ENCODE measurements at places on chromosomes 3 and 15.

DNA sequence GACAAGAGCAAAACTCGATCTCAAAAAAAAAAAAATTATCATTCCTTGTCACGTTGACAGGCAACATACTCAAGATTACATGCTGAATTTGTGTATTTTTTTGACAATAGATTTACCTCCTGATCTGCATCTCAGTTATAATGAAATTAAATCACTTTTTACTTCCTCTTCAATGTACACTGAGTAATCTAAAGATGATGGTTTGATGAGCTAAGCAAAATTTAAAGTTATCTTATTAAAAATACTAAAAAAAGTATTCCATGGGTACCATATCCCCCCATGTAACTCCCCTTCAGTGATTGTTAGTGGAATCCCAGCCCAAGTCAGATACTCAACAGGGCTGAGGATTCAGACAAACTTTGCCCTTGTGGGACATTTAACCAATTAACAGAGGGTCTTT lies 463.2 kb downstream of the OCA2 start:
- no peak for DNase-seq

DNA sequence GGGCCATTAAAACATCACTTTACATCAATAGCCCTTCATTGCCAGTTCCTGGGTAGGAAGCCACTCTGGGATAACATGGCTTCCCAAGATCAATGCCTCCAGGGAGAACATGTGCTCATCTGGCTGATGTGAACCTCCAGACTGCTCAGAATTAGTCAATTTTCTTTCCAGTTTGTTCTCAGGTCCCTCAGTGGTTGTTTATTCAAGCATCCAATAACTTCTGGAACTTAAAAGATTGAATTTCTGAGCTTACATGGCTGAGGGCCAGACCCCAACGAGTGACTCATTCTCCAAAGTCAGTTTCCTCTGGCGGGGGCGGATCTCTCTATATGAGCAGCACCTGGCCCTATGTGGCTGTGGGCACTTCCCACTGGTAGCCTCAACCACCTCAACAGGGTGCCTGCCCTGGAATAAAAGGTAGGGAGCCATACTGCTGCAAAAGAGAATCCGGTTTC lies 34.0 kb downstream of the LYZL4 start:
- DNase-seq = no peak

- DNase-seq = no peak
These were observed 33.0 kb downstream of the PTPRG start for GRCh38 chr3:61594144-61594963.

DNA sequence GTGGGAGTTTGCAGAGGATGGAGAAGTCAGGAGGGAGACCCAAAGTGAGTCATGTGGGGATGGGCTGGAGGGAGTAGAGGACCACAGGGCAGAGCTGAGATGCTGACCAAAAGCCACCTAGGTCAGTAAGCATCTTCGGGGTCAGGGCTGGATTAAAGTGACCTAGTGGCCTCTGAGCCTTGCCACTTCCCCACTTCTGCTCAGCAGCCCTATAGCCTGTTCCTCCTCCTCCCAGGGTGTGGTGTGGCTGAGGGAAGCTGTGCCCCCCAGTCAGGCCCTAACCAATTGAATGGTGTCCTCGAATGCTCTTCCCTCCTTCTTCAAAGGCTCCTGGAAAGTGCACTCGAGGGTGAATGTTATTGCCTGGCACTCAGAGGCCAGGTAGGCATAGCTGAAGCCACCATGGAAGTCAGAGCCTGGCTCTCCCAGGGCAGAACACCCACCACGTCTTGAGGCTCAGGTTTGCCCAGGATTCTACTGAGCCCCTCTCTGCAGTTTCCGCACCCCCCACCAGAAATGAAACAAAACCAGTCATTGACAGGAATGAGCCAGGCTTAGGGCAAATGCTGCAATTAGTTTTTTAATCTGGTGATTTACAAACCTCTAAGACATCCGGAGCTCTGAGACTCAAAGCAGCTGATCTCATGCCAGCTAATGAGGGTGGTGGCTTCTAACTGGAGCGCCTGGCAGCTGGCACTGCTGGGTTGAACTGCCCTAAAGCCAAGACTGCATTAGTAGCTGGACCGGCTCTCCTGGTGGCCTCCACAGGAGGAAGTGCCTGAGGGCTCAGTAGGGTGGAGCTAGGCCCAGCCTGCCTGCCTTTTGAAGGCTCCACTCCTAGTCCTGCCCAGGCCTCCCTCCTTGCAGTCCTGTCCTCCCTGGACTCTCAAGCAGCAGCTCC lies 26.0 kb upstream of the VIPR1 start:
- DNase-seq = no peak

GRCh38 chr3:129077222-129077621 lies 16.6 kb downstream of the GP9 start:
- DNase-seq = no peak

DNA sequence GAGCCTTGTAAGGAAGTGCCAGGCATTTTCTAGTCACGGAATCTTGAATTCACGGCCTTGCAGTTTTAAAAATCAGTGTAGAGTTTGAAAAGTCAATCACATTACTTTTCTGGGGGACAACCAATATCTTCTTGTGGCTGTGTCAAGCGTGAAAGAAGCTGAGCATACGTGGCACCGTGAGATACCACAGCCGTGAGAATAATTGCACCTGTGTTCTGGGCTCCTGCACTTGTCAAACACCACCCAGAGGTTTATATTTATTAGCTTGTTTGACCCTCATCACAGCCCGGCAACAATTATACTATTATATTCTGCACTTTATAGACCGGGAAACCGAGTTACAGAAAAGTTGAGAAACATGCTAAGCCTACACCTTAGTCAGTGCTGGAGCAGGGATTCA lies 45.2 kb downstream of the ARRDC4 start:
- no peak for DNase-seq

DNA sequence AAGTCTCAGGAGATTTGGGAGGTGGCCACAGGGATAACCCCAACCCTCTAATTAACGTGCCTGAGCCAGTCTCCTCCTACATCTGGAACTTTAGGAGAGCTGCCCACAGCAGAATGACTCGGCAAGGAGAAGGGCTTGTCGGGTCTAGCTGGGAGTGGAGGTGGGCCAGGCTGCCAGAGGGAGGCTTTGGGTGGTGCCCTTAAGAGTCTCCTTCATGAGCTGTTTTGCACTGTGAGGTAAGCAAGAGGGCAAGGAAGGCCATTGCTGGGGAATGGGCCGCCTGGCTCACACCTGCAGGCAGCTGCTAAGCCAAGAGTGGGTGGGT lies 3.6 kb upstream of the TNK2 start:
- no peak for DNase-seq

GRCh38 chr3:8069471-8069870 lies 432.2 kb upstream of the LMCD1 start:
- DNase-seq = no peak

All from activated CD8-positive, alpha-beta memory T cell treated with anti-CD3 and anti-CD28 coated beads for 1 hour (primary cell).